ENCODE measurements at places on chromosomes 13 and 19.

- DNase-seq = peak; percentile 66
Measured at GRCh38 chr19:34254698-34255432, 511 bp downstream of the GARRE1 start.

DNA sequence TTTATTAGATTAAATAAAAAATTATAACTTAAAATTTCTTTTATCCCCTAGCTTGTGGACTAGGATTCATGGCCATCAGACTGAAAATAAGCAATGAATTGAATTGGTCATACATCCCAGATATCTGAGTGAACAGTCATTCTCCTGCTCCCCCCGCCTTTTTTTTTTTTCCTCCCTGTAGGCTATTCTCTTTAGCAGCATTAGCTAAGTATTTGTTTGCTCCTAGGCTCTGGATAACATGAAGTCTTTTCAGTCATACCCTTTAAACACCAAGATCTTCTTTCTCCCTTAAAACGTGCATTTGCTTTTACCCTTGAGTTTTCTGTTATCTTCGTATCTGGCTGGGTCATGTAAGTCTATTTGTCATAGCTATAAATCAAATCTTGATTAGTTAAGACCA lies 866.7 kb upstream of the SPRY2 start:
- no peak for DNase-seq

DNA sequence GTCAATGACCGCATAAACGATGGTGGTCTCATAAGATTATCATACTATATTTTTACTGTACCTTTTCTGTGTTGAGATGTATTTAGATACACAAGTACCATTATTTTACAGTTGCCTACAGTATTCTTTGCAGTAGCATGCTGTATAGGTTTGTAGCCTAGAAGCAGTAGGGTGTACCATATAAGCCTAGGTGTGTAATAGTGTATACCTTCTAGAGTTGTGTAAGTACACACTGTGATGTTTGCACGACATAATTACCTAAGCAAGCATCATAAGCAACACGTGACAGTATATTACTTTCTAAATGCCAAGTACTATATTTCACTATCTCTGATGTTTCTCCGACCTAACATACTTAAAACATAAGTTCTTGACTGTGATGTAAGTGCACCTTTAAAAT lies 2.7 kb downstream of the LPAR6 start:
- no peak for DNase-seq

GRCh38 chr19:18171605-18172327 lies 1.8 kb upstream of the IFI30 start:
- DNase-seq = no peak

DNA sequence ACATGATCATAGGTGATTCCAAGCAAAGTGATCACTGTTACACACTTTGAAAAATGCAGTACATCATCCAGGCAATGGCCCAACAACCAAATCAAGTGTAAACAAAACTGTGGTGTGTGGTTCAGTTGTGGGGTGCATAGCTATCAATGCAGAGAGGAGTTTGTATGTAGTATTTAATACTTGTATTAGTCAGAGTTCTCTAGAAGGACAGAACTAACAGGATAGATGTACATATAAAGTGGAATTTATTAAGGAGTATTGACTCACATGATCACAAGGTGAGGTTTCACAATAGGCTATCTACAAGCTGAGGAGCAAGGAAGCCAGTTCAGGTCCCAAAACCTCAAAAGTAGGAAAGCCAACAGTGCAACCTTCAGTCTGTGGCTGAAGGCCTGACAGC lies 249.3 kb upstream of the HTR2A start:
- no peak for DNase-seq

DNA sequence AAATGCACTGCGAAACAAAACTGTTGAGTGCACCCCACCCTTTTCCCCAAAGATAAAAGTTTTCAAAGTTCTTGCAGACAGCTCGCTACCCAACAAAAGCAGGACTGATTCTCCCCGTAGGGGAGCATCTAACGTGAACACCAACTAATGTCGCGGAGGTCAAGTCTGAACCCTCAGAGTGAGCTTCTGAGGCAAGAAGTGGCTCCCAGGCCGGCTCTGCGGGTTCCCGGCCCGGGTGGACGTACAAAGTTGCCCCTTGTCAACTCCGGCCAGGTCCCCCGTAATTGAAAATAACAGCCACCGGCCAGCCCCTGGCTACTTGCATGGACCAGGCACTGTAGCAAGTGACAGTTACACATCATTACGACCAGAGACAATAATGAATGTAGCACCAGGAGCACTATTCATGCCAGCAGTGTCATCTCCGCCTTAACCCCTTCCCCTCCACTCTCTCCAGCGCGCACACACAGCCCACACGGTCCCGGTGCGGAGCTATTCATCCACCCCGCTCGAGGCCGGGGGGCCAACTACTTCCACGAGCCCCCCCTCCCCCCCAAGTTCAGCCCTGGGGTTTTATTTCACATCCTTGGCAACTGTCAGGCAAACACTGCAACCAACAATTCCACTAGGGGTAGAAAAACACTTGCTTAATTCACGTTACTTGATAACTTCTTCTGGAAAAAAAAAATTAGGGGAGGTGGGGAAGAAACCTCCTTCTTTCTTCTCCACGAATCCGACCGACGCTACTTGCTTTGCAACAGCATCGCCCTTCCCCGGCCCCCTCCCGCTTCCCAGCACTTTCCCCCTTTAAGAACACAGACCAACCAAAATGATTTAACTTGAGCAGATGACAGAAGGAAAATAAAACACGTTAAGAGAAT lies 1.2 kb downstream of the KLF12 start:
- DNase-seq = no peak

GRCh38 chr19:30423481-30423880 lies 51.3 kb downstream of the ZNF536 start:
- no peak for DNase-seq

GRCh38 chr13:72104656-72105180 lies 237.7 kb upstream of the DACH1 start:
- no peak for DNase-seq

- no peak for DNase-seq
Measured at GRCh38 chr19:1491114-1491848, at the start of gene REEP6. REEP6 (plus strand) TSS chr19:1491181; CDS start chr19:1491270, 89 bp downstream.

- no peak for DNase-seq
Measured at GRCh38 chr13:110410000-110410399, 102.9 kb downstream of the COL4A2 start.

DNA sequence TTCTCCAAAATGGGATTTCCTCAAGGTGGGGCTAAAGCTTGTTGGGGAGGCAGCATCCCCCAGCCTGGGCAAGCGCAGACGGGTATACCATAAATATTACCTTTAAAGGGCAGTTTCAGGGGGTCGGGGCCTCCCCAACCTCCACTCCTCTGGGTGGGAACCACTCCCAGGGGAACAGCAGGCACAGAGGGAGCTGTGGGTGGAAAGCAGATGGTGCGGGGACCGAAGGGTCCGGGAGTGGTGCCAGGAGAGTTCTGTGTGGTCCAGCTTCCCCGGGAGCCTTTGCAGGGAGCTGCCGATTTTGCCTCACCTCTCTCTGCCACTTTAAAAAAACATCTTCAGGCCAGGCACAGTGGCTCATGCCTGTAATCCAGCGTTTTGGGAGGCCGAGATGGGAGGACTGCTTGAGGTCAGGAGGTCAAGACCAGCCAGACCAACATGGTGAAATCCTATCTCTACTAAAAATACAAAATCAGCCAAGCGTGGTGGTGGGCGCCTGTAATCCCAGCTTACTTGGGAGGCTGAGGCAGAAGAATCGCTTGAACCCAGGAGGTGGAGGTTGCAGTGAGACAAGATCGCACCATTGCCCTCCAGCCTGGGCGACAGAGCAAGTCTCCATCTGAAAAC lies 5.5 kb downstream of the MAST3 start:
- no peak for DNase-seq

- no peak for DNase-seq
Measured at GRCh38 chr13:25286308-25286968, 850 bp downstream of the MTMR6 start.

DNA sequence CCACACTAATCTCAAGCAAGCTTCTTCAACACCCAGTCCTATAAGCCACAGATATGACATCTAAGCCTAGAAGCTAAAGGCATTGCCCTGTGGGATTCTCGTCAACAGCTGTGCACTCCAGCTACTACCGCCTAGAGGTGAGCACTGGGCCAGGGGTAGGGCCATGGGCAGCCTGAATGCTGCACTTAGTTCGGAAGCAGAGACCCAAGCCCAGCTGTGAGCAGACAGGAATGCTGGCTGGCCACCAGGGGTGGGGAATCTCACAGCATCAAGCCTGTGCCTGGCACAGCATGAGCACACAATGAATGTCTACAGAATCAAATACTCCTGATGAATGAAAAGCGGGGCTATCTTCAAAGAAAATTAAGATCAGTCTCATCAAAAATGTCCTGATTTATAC lies 167.5 kb upstream of the UBL3 start:
- no peak for DNase-seq

DNA sequence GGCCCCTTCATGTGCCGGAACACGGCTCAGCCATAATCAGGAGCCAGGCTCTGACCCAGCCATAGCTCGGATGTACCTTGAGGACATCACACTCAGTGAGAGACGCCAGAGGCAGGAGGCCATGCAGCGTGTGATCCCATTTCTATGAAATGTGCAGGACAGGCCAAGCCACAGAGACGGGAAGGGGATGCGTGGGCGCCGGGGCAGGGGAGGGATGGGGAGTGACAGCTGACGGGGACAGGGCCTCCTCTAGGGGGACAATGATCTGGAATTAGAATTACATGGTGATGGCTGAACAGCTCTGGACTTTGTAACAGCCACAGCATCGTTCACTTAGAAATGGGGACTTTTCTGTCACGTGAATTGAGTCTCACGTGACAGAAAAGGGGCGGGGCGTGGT lies 34.9 kb downstream of the SBNO2 start:
- no peak for DNase-seq

GRCh38 chr13:95503662-95504061 lies 48.9 kb upstream of the CLDN10 start:
- DNase-seq = no peak

GRCh38 chr13:23909606-23910005 lies 12.3 kb upstream of the C1QTNF9B start:
- DNase-seq = no peak

DNA sequence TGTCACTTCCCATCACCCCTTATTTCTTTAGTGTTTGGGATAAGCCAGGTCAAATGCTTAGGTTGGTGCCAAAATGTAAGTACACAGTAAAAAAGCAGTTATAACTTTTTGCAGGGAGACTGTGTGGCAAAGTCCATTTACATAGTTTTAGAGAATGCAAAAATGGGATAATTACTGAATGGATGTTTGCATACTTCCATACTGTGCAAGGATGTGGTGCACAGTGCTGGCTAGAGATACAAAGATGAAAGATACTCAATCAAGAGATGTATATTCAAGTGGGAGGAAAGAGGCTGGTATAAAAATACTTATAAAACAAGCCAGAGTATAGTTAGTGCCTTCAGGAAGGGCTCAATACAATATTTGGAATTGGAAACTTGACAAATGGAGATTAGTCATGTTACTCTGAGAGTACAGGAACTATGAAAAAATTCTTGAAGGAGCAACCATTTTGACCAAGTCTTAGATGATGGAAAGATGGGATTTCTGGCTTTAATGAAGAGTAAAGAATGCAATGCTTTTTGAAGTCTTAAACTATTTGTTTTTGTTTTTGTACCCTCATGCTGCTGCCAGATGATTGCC lies 8.0 kb downstream of the PDS5B start:
- no peak for DNase-seq

- DNase-seq = no peak
Measured at GRCh38 chr13:38213314-38213713, 136.3 kb upstream of the UFM1 start.

DNA sequence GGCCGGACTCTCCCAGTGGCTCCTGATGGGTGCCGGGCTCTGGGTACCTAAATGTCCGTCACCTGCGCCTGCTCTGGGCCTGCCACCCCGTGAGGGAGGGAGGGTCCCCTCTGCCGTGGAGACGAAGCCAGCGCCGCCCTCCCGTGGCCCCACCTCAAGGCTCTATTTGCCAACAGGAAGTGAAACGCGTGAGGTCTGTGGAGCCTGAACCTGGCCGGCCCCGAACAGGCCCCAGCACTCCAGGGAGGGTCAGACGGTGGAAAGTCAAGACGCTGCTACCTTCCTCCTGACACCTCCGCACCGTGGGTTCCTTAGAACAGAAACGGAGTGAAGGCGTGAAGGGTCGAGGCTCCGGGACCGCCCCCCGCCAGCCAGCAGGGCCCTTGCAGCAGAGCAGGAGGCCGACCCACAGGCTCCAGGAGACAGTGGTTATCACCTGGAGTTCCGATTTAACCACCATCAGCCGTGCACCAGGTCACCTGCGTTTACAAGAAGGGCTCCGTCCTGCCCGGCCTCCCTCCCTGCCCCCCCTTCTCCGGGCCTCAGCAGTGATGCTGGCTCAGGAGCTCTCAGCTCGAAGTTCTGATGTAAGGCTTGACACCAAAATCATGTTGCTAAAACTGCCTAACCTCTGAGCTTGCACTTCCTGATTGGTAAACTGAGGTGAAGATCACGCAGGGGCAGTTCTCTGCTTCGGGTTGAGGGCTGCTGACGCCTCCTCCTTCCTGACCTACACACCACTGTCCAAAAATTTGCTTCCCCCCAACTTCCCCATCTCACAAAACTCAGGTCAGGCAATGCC lies 50.9 kb upstream of the C13orf46 start:
- DNase-seq = no peak

DNA sequence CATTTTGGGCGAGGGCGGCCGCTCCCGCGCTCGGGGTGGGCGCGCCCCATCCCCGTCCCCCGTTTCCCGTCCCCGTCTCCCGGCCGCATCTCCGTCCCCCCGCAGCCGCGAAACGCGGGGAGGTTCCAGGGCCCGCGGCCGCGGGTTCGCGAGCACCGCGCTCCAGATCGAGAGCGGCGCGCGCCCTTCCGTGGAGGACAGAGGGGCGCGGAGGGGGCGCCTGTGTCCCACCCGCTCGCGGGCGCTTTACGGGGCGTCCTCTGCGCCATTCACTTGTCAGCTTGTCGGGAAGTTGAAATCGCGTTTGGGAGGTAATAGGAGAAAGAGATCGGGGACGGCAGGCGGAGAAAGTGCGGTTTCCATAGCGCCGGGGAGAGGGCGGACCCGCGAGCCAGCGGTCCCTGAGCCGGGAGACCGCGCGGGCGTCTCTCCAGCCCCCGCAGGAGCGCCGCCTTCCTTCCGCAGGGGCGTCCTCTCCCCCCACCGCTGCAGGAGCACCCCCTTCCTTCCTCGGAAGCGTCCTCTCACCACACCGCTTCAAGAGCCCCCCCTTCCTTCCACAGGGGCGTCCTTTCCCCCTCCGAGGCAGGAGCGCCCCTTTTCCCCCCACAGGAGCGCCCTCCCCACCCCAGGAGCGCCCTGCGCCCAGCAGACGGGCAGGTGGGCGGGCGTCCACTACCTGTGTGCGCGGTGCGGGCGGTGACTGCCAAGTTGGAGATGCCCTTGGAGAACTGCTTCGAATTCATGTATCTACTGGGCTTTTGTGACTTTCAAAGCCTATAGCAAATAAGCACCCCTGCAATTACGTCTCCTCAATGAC lies 962 bp upstream of the IRS2 start:
- DNase-seq = no peak
